Foreskin keratinocyte (primary cell): ENCODE measurements at places on chromosomes 5 and 9.

DNA sequence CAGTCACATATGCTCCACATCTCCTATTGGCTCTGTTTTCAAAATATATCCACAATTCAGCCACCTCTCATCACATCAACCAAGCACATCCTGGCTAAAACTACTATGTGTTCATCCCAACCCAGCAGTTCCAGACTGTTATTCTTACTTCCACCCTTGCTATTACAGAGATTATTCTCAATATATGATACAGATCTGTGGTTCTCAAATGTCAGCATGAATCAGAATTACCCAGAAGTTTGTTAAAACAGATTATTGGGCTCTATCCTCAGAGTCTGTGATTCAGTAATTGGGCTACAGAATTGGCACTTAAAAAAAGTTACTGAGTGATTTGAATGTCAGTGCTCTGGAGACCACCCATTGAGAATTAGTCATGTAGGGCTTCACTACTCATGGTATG, 78.8 kb upstream of the IZUMO3 start:
- no peak for DNase-seq

DNA sequence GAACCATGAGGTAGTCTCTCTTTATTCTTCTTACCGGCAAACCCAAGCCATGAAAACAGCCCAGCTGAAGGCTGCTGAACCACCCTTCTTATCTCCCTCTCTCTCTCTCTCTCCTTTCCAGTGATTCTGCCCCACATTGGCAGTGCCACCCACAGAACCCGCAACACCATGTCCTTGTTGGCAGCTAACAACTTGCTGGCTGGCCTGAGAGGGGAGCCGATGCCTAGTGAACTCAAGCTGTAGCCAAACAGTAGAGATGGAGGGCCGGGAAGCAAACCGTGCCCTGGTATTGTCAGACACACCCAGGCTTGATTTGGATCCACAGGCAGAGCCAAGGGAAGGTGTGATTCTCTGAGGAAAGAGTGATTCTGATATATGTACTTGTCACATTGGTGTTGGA, 14.0 kb downstream of the GRHPR start:
- DNase-seq: no peak

GRCh38 chr5:134111741-134112647, 2.5 kb upstream of the TCF7 start:
- no peak for DNase-seq

GRCh38 chr5:6407558-6408259, 29.4 kb upstream of the MED10 start:
- no peak for DNase-seq

- DNase-seq: no peak
Observed at GRCh38 chr9:69499407-69499806, 172.8 kb downstream of the APBA1 start.

DNA sequence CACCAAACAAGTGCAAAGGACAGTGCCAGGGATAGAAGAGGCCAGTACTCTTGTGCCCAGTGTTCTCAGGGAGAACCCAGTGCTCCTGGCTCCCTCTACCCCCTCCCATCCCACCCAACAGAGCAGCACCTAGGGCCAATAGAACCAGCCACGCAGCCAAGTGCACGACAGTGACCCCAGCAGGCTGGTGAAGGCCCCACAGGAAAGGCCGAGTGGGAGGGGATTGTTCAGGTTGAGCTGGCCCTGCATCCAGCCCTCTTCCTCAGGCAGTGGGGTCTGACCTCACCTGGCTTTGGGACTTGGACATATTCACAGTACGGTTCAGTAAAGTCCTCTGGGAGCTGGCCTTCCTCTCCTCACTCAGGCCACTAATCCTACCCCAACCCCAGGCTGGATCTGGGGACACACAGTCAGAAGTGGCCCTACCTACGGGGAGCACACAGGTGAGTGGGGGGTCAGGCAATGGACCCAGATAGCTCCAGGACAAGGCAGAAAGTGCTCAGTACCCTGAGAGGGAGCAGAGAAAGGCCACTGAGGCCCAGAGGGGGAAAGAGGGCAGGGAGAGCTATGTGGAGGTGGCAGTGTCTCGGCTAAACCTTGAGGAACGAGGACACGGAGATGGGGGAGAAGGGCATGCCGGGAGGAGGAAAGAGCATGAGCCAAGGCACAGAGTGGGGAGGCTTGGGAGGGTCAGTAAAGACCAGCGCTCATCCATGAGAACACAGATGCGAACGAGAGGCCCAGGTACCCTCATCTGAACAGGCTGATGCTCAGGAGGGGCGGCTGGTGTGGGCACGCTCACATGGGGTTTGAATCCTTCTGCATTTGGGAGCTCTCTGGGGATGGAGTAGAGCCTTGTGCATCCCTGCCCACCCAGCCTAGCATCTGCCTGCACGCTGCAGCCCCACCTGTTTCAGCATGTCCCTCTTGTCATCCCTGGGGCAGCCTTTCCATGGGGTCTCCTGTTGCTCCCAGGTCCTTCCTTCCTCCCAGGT, 25.6 kb downstream of the POLR1E start:
- DNase-seq: no peak
